Activated naive CD4-positive, alpha-beta T cell treated with anti-CD3 and anti-CD28 coated beads for 36 hours (primary cell): ENCODE measurements at places on chromosomes 4 and X. TPM values are rescaled to one million over a fixed set of nuclear protein-coding genes. Genes with fewer than 3 reads are reported as not detected.
A peak's percentile ranks its signal among the peaks of the same experiment; 100 is the strongest.

- no peak overlapping the region for H3K4me3 ChIP-seq
- no peak for DNase-seq
- no peaks in the 10 kb centered on the region for H3K27me3 ChIP-seq
- H3K36me3 ChIP-seq, result peaks cover 13% of the 10 kb centered on the region
- peaks cover 30% of the 10 kb centered on the region for H3K4me1 ChIP-seq
- peak overlapping the region; percentile 2 for H3K27ac ChIP-seq
Observed at GRCh38 chr4:7771541-7772507, 167.8 kb downstream of the AFAP1 start.

The DDX60 gene
- total RNA-seq, result 28.2 TPM

The EREG gene
- total RNA-seq, result not detected

The CT55 gene
- not detected for total RNA-seq

The MND1 gene
- total RNA-seq, result 51.3 TPM

DNA sequence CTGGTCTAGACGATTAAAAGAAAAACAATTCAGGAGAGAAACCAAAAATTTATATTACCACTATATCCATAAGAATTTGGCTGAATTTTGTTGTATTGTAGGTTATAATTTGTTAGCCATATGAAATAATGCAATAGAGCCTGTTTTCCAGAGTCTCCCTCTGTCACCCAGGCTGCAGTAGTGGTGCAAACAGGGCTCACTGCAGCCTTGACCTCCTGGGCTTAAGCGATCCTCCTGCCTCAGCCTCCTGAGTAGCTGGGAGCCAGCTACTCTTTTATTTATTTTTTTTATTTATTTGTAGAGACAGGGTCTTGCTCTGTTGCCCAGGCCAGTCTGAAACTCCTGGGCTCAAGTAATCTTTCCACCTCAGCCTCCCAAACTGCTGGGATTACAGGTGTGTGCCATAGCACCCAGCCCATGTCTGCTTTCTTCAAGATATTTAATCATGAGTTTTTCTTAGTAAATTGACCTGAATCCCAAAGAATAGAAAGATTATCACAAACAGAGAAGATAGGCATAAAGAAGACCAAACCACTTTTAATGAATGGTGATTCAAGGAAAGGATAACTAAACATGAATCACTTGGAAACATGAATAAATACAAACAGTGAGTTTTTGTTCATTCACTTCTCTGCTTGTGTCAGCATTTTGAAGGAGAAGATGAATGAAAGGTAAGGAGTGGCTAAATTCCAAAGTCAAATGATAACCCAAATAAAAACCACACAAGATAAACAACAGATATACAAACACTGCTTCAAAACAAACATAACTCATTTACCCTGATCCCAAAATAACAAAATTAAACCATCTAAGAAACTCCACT lies 82.1 kb downstream of the PPP3CA start:
- H3K36me3 ChIP-seq, result no peaks in the 10 kb centered on the region
- DNase-seq, result no peak
- H3K4me1 ChIP-seq, result peaks cover 19% of the 10 kb centered on the region
- no peak overlapping the region for H3K27ac ChIP-seq
- H3K27me3 ChIP-seq, result no peaks in the 10 kb centered on the region

The SEL1L3 gene
- 32.3 TPM for total RNA-seq
